ENCODE measurements at places on chromosomes 5 and 9. TPM values are rescaled to one million over a fixed set of nuclear protein-coding genes. Genes with fewer than 3 reads are reported as not detected.

CEP72 gene
- 8.4 TPM for total RNA-seq

LRRC19 gene
- total RNA-seq: not detected

FYB1 gene
- total RNA-seq: 0.12 TPM

FOXD4L5 gene
- not detected for total RNA-seq

C1QTNF3 gene
- total RNA-seq: 1.4 TPM

DRD1 gene
- total RNA-seq: not detected

PDE6A gene
- total RNA-seq: not detected

PCDHGB1 gene
- 0.44 TPM for total RNA-seq

All from uterine smooth muscle cell (primary cell).